ENCODE measurements at places on chromosomes 4 and X. TPM values are rescaled to one million over a fixed set of nuclear protein-coding genes. Genes with fewer than 3 reads are reported as not detected.

DNA sequence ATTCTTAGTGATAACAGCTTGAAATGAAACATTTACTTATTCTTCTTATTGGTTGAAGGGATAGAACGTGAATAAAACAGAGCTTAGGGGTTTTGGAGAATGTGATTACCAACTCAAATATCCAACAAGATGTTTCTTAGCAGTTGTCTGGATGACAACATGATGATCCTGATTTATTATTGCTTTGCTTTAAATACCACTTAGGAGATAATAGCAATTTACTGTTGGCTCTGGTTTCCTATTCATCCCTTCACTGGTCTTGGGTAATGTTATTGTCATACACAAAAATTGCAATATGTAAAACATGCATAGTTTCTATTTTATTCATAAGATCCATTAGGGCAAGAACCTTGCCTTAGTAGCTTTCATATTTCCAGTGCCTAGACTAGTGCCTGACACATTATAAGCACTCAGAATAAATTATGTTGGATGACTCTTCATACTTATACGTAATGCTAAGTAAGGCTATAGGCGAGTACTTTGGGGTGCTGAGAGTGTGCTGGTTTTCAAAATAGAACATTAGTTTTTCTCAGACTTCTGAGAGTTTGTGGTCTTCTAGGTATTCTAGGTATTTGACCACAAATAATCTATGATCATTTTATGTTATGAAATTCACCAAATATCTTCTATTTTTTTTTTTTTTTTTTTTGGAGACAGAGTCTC lies 58.6 kb upstream of the PGRMC2 start:
- no peak for DNase-seq

DNA sequence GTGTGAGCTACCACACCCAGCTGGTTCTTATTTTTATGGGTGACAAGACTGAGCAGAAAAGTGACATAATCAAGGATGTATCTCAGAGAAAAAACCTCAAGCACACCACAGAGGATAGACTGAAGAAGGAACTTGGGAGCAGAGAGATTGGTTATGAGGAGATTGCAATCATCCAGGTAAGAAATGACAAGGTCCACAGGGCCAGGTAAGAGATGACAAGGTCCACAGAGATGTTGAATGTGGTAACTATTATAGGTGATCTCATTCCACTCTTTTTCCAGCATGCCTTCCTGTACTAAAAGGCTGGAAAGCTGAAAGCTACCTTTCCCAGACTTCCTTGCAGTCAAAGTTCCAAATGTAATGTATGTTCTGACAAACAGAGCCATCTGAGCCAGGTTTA lies 15.9 kb upstream of the RBM47 start:
- DNase-seq: no peak

GRCh38 chrX:15676886-15677285 lies 12.3 kb upstream of the CLTRN start:
- DNase-seq: no peak

- DNase-seq: no peak
Measured at GRCh38 chrX:150050387-150050786, 112.1 kb upstream of the EOLA2 start.

- DNase-seq: no peak
Measured at GRCh38 chrX:18971506-18971905, 12.4 kb downstream of the PHKA2 start.

DNA sequence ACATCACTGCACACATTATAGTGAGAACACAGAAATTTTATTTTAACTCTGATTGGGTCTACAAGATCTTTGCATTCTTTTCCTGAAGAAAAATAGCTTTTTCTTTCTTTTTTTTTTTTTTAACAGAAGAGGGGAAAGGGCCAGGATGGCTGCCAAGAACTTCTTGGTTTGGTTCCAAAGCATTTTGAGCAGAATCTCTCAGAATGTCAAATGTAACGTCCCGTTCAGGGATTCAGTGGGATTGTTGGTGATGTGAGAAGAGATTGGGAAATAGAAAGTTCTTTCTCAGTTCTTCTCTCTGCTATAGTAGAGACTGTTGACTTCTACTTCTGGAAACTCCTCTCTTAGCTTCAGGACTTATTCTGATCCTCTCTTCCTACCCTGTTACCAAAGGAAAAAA lies 70.9 kb upstream of the CBR4 start:
- DNase-seq: peak; percentile 65

GRCh38 chr4:26748811-26749210 lies 111.8 kb upstream of the STIM2 start:
- DNase-seq: no peak

- DNase-seq: no peak
Measured at GRCh38 chrX:65696613-65697012, 29.2 kb downstream of the MSN start.

UGT2A1 gene
- not detected for total RNA-seq

- no peak for DNase-seq
Measured at GRCh38 chrX:44817029-44817428, 26.8 kb upstream of the DUSP21 start.

DNA sequence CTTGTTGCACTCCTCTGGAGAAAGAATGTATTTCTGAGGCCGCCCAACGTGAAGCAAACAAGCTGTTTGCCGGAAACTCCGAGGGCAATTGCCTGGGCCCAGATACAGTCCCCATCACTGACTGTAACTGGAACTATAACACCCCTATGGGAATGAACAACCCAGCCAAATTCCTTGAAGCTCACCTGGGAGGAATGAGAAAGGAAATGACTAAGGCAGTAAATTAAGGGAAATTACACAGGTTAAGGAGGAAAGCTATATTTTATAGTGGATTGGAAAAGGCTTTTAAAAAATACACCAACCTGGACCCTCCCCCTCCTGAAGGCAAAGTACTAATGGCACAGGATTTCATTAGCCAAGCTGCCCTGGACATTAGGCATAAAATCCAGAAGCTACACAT lies 11.7 kb upstream of the HERC5 start:
- DNase-seq: no peak

- no peak for DNase-seq
Measured at GRCh38 chrX:107677501-107677901, 49.2 kb downstream of the PRPS1 start.

DNA sequence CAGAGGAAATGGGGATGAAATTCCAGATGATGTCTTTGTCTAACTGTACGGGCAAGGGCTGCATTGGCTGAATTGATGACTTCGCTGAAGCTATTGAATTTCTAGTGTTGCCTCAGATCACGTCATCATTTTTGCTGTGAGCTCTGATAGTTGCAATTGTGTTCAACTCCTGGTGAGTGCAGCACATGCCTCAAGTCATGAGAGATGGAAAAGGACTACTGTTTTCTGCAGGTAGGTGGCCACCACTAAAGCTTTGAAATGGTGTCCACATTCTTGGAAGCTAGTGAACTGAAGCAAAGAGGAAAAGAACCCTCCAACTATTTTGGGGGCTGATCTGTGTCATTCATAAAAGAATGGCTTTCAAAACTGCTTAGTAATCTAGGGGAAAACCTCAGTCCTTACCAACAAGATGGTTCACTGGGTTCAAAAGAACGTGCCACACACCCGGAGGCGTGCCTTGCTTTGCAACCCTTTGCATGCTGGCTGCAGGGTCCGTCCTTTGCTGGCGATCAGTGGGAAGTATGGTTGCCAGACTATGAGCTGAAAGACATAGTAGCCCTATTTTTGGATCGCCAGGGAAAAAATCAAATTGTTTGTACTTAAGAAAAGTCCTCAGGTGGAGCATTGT lies 88.1 kb upstream of the STOX2 start:
- DNase-seq: no peak

NEIL3 gene
- not detected for total RNA-seq

DNA sequence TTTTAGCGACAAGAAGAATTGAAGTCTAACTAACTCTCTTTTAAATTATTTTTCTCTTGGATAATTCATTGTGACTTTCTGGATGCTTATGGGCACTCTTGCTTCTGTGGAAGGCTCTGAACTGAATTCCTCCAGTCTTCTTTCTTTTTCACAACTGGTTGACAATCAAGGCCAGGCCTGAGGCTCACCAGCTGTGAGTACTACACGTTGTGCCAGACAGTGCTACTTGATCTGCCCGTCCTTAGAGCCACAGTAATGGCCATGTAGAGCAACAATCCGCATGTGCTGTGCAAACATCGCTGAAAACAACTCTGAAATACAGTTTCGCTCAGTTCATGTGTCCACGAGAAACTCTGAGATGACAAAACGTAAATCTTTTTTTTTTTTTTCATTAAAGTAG lies 1336.3 kb upstream of the AGA start:
- DNase-seq: no peak

DNA sequence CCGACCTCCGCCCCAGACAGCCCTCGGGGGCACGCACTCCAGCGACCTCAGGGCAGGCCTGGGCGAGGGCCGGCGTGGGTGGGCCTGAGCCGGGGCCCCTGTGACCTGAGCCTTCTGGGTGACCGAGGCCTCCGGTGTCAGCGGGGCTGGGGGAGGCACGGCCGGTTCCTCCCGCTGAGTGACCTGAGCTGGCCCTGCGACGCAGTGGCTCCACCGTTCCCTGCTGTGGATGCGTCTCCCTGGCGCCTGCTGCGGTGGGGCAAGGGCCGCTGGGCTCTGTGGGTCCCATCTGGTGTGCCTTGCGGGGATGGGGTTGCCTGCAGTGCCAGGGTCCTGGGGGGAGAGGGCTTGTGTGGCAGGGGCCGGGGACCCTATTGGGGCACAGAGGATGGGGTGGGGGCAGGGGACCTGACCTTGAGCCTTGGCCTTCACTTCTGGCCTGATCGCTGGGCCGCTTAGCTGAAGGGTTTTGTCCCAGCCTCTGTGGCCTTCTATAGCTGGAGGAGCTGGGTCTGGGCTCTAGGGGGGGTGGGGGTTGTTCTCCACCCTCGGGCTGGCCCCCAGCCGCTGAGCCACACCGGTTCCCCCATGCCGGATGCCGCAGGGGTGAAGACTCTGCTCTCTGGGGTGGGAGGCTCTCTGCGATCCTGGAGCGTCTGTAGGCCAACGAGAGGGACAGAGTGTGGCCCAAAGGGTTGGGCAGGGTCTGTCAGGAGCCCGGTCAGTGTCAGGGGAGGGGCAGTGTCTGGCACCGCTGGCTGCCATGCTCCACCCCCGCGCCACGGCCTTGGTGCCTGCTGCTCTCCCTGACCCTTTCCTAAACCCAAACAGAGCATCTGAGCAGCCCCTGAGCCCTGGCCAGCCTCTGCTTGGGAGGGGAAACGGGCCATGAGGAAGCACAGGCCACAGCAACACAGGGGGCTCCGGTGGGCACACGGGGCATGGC lies 2.3 kb downstream of the NAT8L start:
- peak; percentile 57 for DNase-seq

GRCh38 chr4:88735564-88735963 lies 37.9 kb upstream of the NAP1L5 start:
- no peak for DNase-seq

DNA sequence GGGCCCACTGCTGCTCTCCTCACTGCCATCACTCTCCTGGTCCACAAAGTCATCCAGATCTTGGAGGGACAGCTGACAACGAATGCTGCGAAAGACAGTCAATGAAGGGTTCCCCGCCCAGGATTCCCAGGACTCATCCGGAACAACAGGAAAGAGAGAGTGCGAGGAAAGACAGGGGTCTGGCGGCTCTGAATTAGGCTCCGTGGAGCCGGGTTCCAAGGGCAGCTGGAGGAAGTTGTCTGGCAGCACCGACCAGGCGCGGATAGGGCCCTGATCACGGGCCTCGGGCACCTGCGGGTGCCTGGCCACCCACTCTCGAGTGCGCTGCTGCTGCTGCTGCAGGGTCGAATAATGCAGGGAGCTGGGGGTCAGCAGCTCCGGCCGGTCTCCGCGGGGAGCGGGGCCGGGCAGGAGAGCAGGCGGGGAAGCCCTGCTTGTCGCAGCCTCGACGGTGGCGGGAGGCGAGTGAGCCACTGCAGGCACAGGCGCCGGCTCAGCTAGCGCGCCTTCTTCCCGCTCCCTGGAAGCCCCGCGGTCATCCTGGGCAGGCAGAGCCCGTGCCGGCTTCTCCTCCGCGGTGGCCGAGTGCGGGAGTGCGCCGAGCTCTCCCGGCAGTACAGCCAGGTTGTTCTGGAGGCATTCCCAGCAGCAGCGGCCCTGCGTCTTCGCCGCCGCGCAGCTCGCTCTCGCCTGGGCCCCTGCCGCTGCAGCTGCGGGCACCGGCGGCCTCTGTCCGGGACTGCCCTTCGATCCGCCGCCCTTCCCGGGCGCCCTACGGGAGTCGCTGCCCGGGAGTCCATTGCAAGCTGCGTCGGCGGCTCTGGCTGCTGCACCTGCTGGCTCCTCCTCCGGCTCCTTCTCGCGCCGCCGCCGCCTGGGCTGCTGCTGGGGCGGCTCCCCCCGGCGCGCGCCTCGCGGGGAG lies 1.1 kb downstream of the SOWAHB start:
- peak; percentile 63 for DNase-seq

- DNase-seq: no peak
Measured at GRCh38 chr4:181168011-181168805, 1075.0 kb upstream of the TENM3 start.

- DNase-seq: peak; percentile 51
Measured at GRCh38 chr4:7595934-7596461, 161.3 kb upstream of the PSAPL1 start.

DNA sequence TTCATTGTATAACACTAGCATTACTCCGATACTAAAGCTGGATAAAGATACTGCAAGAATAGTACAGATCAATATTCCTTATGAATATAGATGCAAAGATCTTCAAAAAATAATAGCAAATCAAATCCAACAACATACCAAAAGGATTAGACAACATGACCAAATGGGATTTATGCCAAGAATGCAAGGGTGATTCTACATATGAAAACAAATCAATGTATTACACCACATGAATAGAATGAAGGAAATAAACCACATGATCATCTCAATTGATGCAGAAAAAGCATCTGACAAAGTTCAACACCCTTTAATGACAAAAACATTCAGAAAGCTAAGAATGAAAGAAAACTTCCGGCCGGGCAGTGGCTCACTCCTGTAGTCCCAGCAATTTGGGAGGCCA lies 42.8 kb downstream of the CUL4B start:
- DNase-seq: no peak

DNA sequence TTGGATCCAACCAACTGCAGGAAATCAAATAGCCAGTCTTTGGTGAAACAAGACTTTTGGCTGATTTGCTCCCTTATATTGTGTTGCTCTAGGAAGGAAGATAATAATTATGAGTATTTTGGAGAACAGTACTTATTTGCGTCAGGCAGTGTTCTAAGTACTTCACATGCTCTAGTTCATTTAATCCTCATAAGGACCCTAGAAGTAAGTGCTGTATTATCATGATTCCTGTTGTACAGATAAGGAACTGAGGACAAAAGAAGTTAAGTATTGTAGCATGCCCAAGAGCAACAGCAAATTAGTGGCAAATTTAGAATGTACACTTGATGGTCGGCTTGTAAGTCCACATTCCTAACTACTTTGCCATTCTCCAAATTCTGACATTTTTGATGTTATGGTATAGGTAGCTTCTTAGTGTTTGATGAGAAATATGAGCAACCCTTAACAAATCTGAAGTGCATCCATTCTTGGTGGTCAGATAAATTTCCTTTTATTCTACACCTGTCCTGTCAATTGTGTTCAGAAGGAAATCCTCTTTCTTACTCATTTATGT lies 72.0 kb downstream of the SPRY1 start:
- no peak for DNase-seq

LIMCH1 gene
- 182 TPM for total RNA-seq

- DNase-seq: no peak
Measured at GRCh38 chr4:25991340-25991739, 77.3 kb downstream of the SMIM20 start.

- no peak for DNase-seq
Measured at GRCh38 chr4:145490796-145491195, 9.1 kb downstream of the SMAD1 start.

Data from heart left ventricle (tissue), 16 donors.